Activated CD8-positive, alpha-beta memory T cell treated with anti-CD3 and anti-CD28 coated beads, Interleukin-2, amount 50 U/mL, for 4 hours (primary cell): ENCODE measurements at places on chromosomes 13 and 19.
A peak's percentile ranks its signal among the peaks of the same experiment; 100 is the strongest.

GRCh38 chr13:34035676-34036325, 217.9 kb downstream of the RFC3 start:
- no peak for DNase-seq

- no peak for DNase-seq
Measured at GRCh38 chr13:40452741-40453334, 213.6 kb downstream of the FOXO1 start.

DNA sequence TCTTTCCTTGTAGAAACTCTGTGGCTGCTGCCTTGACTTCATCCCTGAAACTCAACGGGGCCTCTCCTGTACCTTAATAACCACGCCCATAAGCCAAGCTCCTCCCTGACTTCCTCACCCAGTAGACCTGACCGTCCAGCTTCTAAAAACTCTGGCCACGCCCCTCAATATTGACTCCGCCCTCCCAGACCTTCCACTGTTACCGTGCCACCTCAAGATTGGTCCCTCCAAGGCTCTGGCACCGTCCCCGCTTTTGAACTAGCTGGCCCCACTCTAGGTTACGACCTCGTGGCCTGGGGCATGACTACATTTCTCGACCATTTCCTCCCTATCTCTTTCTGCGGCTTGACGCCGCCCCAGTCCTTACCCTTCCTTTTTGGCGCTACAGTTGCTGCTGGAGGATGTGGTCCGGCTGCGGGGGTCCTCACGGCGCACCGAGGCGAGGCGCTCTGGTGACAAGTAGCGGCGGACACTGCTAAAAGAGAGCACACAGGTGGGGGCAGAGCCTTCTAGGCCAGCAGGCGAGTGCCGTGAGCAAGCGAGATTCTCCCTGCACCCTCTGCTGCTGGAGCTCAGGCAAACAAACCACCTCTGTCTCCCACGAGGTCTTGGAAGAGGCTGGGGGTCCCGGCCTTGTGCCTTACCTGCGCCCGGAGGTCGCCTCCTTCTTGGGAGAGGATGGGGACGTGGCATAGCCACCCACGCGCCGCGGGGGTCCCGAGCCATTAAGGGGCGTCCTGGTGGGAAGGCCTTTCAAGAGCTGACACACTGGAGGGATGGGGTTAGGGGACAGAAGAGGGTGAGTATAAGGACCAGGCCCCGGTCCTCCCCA, 2.3 kb upstream of the EML2 start:
- DNase-seq, result peak; percentile 59

DNA sequence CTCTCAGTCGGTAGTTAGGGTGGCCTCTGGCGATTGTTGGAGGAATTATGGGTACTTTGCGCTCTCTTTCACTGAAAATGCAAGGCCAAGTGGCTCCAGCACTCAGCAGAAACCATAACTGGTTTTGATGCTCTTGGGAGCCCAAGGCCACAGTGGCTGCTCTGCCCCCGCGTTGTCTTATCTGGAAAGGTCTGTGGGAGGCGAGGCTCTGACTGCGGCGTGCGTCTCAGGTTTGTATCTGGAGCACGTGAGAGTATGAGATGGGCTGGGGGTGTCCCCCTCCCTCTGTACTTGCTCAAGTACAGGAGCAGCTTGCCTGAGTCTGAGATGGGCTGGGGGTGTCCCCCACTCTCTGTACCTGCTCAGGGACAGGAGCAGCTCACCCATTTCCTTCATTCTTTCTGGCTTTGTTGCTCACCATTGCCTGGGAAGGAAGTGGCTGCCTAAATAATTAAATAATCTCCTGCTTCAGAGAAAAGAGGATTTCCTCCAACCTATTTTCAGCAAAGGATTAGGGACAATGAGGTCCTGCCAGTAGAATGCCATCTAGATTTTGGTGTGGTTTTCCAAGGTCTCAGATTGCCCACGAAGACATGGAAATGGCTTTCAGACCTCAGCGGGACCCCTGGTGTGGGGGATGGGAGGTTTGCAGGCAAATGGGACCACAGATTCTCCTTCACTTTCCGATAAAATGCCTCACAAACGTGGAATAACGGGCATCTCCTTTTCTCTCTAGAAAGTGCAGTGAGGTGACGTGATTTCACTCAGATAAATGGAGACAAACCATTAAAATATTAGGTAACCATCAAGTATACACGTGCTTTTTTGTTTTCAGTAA, 14.7 kb downstream of the ATP11A start:
- no peak for DNase-seq

GRCh38 chr13:106683179-106683578, 115.2 kb upstream of the ARGLU1 start:
- DNase-seq, result no peak

- DNase-seq, result no peak
Measured at GRCh38 chr13:73991384-73991783, 142.8 kb downstream of the KLF12 start.

- DNase-seq, result no peak
Measured at GRCh38 chr13:86572115-86572514, 772.9 kb upstream of the SLITRK6 start.

DNA sequence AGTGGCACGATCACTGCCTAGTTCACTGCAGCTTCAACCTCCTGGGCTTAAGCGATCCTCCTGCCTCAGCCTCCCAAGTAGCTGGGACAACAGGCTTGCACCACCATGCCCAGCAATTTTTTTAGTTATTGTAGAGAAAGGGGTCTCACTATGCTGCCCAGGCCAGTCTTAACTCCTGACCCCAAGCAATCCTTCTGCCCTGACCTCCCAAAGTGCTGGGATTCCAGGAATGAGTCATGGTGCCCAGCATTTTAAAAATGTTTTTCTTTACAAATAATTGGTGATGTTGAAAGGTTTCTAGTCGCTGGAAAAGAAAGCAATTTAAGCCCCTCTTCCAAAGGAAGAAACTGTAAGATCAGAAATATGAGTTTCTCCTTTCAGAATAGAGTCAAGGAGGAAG, 19.4 kb downstream of the DYRK1B start:
- DNase-seq, result no peak

DNA sequence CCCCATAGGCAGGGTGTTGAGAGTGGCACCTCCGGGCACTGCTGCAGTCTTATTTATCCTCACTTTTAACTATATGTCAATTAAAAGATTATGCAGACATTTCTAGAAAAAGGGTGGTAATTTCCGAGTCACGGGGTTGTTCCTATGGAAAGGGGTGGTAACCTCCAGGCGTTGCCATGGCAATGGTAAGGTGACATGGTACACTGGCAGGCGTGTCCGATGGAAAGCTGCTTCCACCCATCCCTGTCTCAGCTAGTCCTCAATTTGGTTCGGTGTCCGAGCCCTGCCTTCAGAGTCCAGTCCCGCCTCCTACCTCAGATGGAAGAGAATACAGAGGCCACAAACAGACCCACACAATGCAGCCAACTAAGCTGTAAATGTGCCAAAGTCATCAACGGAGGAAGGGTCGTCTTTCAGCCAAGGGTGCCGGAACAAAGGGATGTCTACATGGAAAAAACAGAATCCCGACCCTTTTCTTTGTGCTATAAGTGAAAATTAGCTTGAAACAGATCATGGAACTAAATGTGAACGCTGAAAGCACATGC, 72.6 kb upstream of the C13orf46 start:
- no peak for DNase-seq

DNA sequence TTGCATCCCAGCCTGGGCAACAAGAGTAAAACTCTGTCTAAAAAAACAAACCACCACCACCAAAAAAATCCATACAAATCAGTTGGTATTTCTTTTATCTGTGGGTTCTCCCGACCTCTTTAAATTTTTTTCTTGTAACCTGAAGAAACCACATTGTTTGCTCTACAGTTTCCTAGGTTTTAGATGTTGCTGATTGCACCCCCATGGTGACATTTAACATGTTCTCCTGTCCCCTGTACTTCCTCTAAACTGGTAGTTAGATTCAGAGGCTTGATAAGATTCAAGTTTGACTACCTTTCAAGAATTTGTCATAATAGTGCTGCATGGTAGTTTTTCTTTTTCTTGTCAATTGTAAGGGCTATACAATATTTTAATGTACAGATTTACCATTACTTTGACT, 24.0 kb downstream of the ALG5 start:
- DNase-seq, result no peak

- DNase-seq, result no peak
Measured at GRCh38 chr13:41658057-41658661, 200.8 kb downstream of the RGCC start.

- DNase-seq, result peak; percentile 7
Measured at GRCh38 chr19:33468361-33469170, 53.0 kb downstream of the PEPD start.

GRCh38 chr13:52926971-52927370, 78.5 kb upstream of the PCDH8 start:
- no peak for DNase-seq

GRCh38 chr13:35814605-35815011, 316.6 kb downstream of the DCLK1 start:
- DNase-seq, result no peak

- DNase-seq, result no peak
Measured at GRCh38 chr13:60369242-60369641, 27.8 kb upstream of the TDRD3 start.

GRCh38 chr13:97753942-97754670, 199.4 kb upstream of the IPO5 start:
- no peak for DNase-seq

- peak; percentile 66 for DNase-seq
Measured at GRCh38 chr13:31160857-31161556, 697 bp downstream of the HSPH1 start.

DNA sequence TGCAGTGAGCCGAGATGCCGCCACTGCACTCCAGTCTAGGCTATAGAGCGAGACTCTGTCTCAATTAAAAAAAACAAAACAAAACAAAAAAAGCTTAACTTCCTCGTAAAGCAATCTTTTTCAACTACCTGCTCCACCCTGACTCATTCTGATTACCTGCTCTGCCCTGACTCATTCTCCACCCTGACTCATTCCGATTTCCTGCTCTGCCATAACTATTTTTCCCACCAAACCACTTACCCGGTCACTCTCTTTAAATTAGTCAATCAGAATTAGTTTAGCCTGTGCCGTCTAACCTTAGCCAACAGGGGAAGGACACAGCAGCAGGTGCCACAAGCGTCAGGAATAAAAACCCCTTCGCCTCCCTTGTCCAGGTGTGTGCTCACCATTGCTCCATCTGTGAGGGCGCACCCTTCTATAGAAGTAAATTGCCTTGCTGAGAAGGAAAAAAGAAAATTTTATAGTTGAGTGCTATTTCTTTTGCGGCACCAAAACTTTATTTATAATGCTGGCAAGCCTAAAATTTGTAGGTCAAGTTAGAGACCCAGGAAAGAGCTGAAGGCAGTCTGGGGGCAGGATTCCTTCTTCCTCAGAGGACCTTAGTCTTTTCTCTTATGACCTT, 1.7 kb upstream of the IFT88 start:
- DNase-seq, result no peak

DNA sequence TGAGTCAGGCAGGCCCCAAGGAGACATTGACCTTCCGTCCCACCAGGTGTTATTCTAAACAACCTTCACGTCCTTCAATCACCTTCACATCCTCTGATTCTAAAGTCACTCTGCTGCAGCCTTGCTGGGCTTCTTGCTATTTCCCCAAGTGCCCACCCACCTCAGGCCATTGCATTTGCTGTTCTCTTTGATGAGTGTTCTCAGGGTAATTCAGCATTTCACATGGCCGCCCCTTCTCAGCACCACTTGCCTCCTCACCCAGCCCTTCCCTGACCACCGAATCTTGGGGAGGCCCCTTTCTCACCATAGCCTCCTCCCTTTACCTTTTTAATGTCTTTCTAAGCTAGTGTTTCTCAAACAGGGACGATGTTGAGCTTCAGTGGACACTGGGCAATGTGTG, 4.6 kb downstream of the ZNF805 start:
- DNase-seq, result no peak

DNA sequence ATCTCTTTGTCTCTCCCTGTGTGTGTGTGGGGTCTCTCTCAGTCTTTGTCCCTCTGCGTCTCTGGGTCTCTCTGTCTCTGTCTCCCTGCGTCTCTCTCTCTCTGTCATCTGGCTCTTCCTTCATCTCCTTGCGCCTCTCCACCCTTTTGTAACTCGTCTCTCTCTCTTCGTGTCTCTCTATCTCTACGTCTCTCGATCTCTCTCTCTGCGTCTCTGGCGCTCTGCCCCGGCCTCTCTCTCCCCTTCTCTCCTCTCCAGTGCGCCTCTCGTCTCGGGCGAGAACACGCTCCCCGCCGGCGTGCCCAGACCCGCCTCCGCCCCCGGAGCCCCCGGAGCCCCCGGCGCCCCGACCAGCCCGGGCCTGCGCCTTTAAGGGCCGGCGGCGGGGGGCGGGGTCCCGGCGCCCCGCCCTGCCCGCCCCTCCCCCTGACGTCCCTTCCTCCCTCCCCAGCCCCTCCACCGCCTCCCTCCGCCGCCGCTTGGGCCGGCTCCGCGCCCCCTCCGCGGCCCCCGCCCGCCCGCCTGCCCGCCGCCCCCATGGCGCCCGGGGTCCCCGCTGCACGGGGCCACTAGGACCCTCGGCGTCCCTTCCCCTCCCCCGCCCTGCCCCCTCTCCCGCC, at the start of gene MARK4:
TSS of gene MARK4 (plus strand) at position 440 of the 620 bp plus-strand sequence. CDS start 318 bp downstream, outside the sequence.
- DNase-seq, result peak; percentile 56

GRCh38 chr19:4636151-4636717, 3.1 kb upstream of the TNFAIP8L1 start:
- peak; percentile 79 for DNase-seq

DNA sequence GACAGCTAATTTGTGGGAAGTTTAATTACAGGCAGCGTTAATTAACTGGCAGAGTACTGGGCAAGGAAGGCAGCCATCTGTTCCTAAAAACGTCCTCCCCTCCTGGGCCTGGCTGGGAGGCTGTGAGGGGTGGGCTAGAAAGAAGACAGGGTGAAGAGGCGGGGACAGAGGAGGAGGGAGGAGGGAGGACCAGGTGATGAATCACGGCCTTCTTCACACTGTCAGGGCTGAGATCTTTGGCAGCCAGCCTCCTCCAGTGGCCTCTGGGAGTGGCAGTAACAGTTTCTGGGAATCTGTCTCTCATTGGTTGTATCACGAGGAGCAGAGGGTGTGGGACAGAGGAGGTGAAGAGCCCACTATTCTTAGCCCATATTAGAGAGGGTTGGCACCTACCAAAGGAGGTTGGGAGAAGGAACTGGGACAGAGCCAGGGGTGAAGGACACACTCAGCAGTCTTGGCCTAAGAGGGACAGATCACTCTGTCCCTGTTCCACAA, 9.6 kb upstream of the ZNRF4 start:
- DNase-seq, result no peak
